ENCODE measurements at places on chromosomes 13 and 19. TPM values are rescaled to one million over a fixed set of nuclear protein-coding genes. Genes with fewer than 3 reads are reported as not detected.

Gene ZNF625
- polyA plus RNA-seq: 6.0 TPM

Gene DIAPH3
- 7.2 TPM for polyA plus RNA-seq

Gene EID2
- polyA plus RNA-seq: 13.4 TPM

DNA sequence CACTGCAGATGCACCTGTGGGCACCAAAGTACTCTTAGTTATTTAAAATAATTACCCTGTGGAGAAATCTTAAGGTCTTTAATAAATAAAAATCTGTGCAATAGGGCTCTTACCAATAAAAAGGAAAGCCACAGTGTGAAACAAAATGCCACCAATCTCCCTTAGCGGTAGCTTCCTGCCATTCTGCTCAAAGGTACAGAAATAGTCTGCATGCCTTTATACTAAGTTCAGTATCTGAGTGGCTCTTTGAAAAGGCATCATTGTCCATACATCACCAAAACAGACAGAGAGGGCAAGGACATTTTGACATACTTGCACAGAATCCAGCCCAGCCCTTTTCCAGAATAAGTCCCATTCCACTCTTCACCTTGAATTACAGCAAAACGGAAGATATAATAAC is 161.0 kb downstream of the KLF12 start:
- no peak overlapping the region for H3K4me3 ChIP-seq
- peaks cover 2% of the 10 kb centered on the region for H3K4me1 ChIP-seq
- no peak for DNase-seq
- H3K36me3 ChIP-seq: no peaks in the 10 kb centered on the region
- no peaks in the 10 kb centered on the region for H3K27me3 ChIP-seq
- peak overlapping the region; percentile 1 for H3K27ac ChIP-seq

DNA sequence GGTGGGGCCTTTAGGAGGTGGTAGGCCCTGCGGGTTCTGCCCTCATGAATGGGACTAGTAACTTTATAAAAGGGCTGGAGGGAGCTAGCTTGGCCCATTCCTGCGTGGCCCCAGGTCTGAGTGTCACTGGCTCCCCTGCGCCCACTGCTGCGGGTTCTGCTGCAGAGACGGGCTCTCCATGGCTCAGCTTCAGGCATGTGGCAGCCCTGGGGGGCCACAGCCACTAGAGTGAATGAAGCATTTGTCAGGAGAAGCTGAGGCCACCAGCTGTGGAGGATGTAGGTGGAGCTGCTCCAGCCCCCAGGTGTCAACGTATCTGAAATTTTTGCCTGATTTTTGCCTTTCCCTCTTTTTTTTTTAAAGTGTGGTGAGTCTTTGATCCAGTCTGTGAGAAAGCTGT is 119.1 kb downstream of the SOX1 start:
- H3K27me3 ChIP-seq: peaks cover 20% of the 10 kb centered on the region
- H3K27ac ChIP-seq: no peak overlapping the region
- no peaks in the 10 kb centered on the region for H3K4me1 ChIP-seq
- H3K36me3 ChIP-seq: no peaks in the 10 kb centered on the region
- no peak overlapping the region for H3K4me3 ChIP-seq
- no peak for DNase-seq

- no peak overlapping the region for H3K4me3 ChIP-seq
- no peak overlapping the region for H3K27ac ChIP-seq
- no peak for DNase-seq
- no peaks in the 10 kb centered on the region for H3K27me3 ChIP-seq
These were observed 8.9 kb upstream of the CYP4F3 start for GRCh38 chr19:15631817-15632216.

Measured in muscle of leg (tissue), 16 donors.